CD4-positive, alpha-beta T cell (primary cell): ENCODE measurements at places on chromosomes 4 and X.

- H3K4me1 ChIP-seq: no peaks in the 10 kb centered on the region
- H3K27me3 ChIP-seq: no peaks in the 10 kb centered on the region
- H3K27ac ChIP-seq: no peak overlapping the region
- H3K4me3 ChIP-seq: no peak overlapping the region
- no peaks in the 10 kb centered on the region for H3K36me3 ChIP-seq
Observed at GRCh38 chrX:44439242-44439794, 95.8 kb upstream of the EFHC2 start.

DNA sequence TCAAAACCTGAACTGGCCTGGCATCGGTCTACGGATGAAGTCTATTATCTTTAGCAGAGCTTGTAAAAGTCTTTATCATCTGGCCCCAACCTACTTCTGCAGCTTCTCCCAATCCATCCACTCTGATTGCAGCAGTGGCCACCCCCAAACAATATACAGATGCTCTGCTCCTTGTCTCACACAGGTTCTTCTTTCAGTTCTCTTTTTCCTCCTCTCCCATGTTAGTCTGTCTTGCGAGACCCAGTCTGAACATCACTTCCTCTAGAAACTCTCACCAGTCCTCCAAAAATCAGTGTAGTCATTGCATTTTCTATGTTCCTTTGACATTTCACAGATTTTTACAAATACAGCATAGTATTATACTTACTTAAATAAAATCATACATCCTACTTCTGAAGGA, 163.0 kb downstream of the FRMPD4 start:
- no peaks in the 10 kb centered on the region for H3K27me3 ChIP-seq
- DNase-seq: no peak
- no peaks in the 10 kb centered on the region for H3K36me3 ChIP-seq
- H3K4me1 ChIP-seq: no peaks in the 10 kb centered on the region
- no peak overlapping the region for H3K27ac ChIP-seq
- H3K4me3 ChIP-seq: no peak overlapping the region

- peak; percentile 65 for DNase-seq
- no peak overlapping the region for H3K27ac ChIP-seq
- no peak overlapping the region for H3K4me3 ChIP-seq
- H3K36me3 ChIP-seq: no peaks in the 10 kb centered on the region
- no peaks in the 10 kb centered on the region for H3K27me3 ChIP-seq
Observed at GRCh38 chrX:74133156-74133796, 170.7 kb upstream of the ZCCHC13 start.

- no peak for DNase-seq
- no peak overlapping the region for H3K4me3 ChIP-seq
- no peaks in the 10 kb centered on the region for H3K36me3 ChIP-seq
- no peak overlapping the region for H3K27ac ChIP-seq
- H3K4me1 ChIP-seq: no peaks in the 10 kb centered on the region
Observed at GRCh38 chrX:9019151-9019550, 14.8 kb downstream of the FAM9B start.

GRCh38 chr4:92387459-92388069, 83.8 kb downstream of the GRID2 start:
- no peaks in the 10 kb centered on the region for H3K36me3 ChIP-seq
- DNase-seq: no peak
- no peaks in the 10 kb centered on the region for H3K27me3 ChIP-seq
- H3K4me1 ChIP-seq: no peaks in the 10 kb centered on the region
- H3K4me3 ChIP-seq: no peak overlapping the region
- no peak overlapping the region for H3K27ac ChIP-seq

DNA sequence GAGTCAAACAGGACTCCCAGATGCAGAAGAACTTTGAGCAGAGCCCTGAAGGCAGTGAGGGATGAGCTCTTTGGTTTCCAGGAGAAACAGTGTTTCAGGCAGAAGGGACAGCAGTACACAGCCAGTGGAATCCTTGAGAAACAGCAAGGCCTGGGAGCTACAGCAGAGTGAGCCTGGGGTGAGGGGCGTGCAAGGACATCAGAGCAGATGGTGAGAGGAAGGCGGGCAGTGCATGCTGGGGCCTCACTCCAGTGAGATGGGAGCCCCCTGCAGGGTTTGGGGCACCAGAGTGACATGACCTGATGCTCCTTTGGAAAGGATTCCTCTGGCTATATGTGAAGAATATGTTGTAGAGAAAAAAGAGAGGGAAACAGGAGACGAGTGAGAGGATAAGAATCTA, 98.1 kb upstream of the EGFL6 start:
- peaks cover 7% of the 10 kb centered on the region for H3K4me1 ChIP-seq
- H3K27ac ChIP-seq: no peak overlapping the region
- no peak overlapping the region for H3K4me3 ChIP-seq
- no peak for DNase-seq

- no peaks in the 10 kb centered on the region for H3K27me3 ChIP-seq
- peaks cover 10% of the 10 kb centered on the region for H3K4me1 ChIP-seq
- DNase-seq: peak; percentile 43
- H3K36me3 ChIP-seq: no peaks in the 10 kb centered on the region
- H3K27ac ChIP-seq: peak overlapping the region; percentile 72
- peak overlapping the region; percentile 87 for H3K4me3 ChIP-seq
Observed at GRCh38 chrX:55488593-55489313, 895 bp downstream of the USP51 start.

DNA sequence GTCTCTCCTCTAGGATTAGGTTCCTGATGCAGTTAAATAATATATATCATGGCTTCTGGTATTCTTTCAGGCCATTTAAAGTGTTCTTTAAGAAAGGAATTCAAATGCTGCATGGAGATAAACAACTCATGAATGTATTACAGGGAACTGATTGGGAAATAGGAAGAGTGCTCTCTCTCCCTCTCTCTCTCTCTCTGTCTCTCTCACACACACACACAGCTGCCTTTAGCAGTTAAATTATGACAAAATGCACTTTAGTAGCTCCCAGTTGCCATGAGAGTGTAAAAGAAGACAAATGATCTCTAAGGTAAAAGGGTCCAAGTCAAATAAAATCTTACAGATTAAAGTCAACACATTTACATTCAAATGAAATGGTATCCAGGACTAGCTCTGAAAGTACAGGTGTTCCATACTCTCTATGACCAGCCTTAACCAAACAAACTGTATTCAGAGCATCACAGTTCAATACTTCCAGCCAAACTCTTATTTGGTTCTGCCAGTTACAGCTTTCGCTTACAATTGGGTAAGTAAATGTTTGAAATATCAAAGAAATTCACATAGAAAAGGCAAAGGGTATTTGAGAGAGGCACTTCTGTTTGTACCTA, 94.7 kb upstream of the CXXC4 start:
- no peaks in the 10 kb centered on the region for H3K27me3 ChIP-seq
- no peaks in the 10 kb centered on the region for H3K36me3 ChIP-seq
- DNase-seq: no peak
- H3K27ac ChIP-seq: no peak overlapping the region

GRCh38 chr4:152516156-152516555, 19.7 kb downstream of the FBXW7 start:
- no peak overlapping the region for H3K4me3 ChIP-seq
- no peaks in the 10 kb centered on the region for H3K36me3 ChIP-seq
- H3K27me3 ChIP-seq: no peaks in the 10 kb centered on the region
- no peak overlapping the region for H3K27ac ChIP-seq
- no peak for DNase-seq

GRCh38 chr4:14302021-14302420, 674.5 kb upstream of the BOD1L1 start:
- no peak overlapping the region for H3K4me3 ChIP-seq
- no peak overlapping the region for H3K27ac ChIP-seq
- no peaks in the 10 kb centered on the region for H3K36me3 ChIP-seq
- no peaks in the 10 kb centered on the region for H3K27me3 ChIP-seq
- H3K4me1 ChIP-seq: no peaks in the 10 kb centered on the region
- DNase-seq: no peak

DNA sequence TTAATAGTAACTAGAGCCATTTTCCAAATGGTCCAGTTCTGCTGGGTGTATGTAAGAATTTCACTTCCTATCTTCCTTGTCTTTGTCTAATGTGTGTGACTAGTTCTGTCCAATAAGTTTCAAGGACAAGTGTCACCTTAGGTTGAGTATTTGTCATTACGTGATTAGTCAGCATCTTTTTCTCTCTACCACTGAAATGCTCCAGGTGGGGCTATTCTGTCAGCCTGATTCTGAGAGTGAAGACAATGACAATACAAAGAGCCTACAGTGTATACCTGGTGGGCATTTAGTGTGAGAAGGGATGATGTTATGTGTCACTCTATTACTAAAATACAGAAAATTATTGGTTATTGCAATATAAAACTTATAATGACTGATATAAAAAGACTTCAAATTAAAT, 876.3 kb downstream of the C4orf33 start:
- H3K27ac ChIP-seq: no peak overlapping the region
- H3K4me1 ChIP-seq: no peaks in the 10 kb centered on the region
- no peak overlapping the region for H3K4me3 ChIP-seq

- no peaks in the 10 kb centered on the region for H3K36me3 ChIP-seq
- no peaks in the 10 kb centered on the region for H3K27me3 ChIP-seq
- peak overlapping the region; percentile 52 for H3K4me3 ChIP-seq
- H3K27ac ChIP-seq: no peak overlapping the region
Observed at GRCh38 chrX:40146262-40147125, 48.7 kb upstream of the BCOR start.

DNA sequence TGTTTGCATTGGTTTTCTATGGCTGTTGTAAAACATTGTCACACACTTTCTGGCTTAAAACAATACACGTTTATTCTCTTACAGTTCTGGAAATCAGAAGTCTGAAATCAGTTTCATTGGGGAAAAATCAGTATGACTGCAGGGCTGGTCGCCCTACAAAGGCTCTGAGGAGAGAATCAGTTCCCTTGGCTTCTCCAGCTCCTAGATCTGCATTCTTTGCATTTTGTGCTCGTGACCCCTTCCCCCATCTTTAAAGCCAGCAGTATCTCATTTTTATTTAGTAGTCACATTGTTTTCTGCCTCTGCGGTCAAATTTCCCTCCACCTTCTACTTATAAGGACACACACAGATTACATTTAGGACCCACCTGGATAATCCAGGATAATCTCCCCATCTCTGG, 849.7 kb upstream of the GRID2 start:
- H3K36me3 ChIP-seq: no peaks in the 10 kb centered on the region
- no peaks in the 10 kb centered on the region for H3K4me1 ChIP-seq
- H3K4me3 ChIP-seq: no peak overlapping the region
- H3K27me3 ChIP-seq: no peaks in the 10 kb centered on the region
- no peak overlapping the region for H3K27ac ChIP-seq

DNA sequence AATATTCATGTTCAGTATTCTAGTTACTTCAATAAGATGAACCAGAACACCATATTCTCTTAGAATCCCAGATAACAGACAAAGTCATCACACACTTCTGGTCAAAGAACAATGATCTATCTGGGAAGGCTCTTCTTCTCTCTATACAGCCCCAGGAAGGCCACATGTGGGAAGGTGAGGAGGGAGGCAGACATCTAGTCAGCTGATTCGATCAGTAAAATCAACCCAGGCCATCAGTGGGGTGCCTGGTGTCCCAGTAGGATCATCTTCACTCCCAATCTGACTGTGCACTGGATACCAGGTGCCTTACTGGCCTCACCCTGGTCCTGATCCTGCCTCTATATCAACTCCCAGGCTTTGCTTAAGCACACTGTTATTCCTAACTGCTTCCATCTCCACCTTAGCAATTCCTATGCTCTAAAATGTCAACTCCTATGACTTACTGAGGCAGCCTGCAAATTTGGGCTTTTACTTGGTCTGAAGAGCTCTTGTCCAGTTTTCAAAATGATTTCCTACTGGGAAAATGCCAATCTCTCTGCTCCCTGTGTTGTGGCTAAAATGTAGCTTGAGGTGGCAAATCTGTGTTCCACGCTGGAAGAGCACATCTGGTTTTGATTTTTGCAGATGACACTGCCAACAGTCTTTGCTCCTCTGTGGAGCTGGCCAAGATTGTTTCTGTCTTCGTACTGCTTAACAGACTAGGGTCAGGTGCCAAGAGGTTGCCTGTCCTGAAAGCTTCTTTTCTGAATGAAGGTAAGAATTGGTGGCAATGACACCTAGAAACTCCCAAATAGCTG, 128.7 kb downstream of the MGST2 start:
- H3K4me3 ChIP-seq: no peak overlapping the region
- no peaks in the 10 kb centered on the region for H3K27me3 ChIP-seq

DNA sequence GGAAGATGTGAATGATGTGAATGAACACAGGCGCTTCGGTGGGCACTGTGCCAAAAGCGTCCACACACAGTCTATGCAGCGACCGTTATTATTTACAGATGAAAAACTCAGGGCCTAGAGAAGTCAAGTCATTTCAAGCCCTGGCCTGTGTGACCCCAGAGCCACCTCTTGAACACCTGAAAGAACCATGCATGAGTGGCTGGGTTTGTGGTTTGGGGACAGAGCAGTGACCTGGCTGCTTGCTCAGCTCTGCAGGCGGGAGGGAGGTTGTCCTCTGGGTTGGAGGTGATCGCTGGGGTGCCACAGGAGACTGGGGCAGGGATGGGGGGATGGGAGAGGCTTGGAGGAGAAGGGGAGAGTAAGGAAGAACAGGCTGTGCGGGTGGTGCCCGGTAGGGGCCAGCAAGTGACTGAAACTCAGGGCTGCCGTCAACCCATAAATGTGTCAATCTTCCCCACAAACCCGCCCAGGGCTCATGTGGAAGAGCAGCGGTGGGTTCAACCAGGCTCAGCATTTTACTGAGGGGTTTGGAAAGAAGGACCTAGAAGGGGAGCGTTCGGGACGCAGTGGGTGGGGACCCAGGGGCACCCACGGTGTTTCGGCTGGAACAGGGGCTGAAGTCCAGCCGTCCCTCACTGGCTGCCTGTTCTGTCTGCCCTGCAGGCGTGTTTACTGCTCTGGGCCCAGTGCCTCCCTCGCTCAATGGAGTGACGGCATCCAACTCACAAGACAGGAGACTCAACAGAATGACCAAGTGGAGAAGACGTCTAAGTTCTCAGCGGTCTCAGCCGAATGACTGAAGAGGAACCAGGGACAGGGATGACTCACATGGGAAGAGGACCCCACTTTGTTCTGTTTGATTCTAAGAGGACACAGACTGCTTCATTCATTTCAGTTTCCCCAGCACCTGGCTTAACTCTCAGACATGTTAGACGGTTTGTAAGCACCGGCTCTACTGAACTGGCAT, 167.8 kb downstream of the AFAP1 start:
- DNase-seq: no peak
- no peak overlapping the region for H3K27ac ChIP-seq
- H3K27me3 ChIP-seq: no peaks in the 10 kb centered on the region

DNA sequence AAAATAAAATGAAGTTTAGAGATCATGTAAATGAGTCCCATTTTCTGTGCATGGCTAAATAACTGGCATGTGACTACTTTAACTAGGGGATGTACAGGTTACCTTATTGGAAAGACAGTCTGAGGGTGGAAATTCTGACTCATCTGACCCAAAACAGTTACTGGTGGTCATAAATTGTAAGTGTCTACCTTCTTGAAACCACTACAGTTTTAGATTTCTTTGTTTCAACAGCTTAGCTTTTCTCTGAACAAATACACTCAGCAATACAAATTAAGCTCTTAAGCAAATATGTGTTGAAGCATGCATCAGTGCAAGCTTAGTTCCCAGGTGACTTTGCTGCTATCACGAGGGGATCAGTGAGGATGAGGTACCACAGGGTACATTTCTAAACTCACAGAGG, 60.7 kb upstream of the PGM2 start:
- H3K27me3 ChIP-seq: no peaks in the 10 kb centered on the region
- no peak overlapping the region for H3K4me3 ChIP-seq
- H3K27ac ChIP-seq: no peak overlapping the region
- H3K36me3 ChIP-seq: no peaks in the 10 kb centered on the region

GRCh38 chrX:68490644-68491043, 8.2 kb upstream of the YIPF6 start:
- H3K27ac ChIP-seq: no peak overlapping the region
- no peaks in the 10 kb centered on the region for H3K27me3 ChIP-seq
- no peak for DNase-seq
- no peaks in the 10 kb centered on the region for H3K4me1 ChIP-seq
